Activated CD4-positive, alpha-beta memory T cell treated with anti-CD3 and anti-CD28 coated beads, Interleukin-2, amount 10 ng/mL, durations not matched to agents 7 days and 5 days (primary cell): ENCODE measurements at places on chromosomes 16 and 17.

DNA sequence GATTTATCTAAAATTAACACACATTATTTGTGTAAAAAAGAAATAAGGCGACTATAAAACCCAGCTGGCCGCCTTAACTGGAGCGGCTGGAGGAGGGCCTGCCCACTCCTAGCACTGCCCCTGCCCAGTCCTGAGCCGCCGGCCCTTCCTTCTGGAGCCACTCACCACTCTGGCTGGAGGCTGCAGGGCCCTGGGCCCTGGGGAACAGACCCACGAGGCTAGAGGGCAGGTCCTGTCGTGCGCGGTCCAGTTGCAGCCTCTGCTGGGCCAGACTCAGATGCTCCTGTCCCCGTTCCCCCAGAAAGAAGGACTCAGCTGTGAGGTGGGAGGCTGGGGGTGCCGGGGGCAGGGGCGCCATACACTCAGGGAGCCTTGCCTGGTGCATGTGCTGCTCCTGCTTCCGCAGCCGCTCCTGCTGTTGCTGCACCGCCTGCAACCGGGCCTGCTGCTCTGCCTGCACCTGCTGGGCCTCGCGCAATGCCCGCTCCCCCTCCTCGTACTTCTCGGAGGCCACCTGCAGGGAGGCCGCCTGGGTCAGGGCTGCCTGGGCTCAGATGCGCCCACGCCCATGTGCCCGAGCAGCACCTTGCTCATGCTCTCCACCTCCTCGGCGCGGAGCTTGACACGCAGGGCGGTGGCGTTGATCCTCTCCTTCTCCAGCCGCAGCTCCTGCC, 9.0 kb upstream of the MRPL38 start:
- DNase-seq = no peak

- DNase-seq = no peak
Measured at GRCh38 chr17:63173450-63173849, 207.4 kb downstream of the TANC2 start.

DNA sequence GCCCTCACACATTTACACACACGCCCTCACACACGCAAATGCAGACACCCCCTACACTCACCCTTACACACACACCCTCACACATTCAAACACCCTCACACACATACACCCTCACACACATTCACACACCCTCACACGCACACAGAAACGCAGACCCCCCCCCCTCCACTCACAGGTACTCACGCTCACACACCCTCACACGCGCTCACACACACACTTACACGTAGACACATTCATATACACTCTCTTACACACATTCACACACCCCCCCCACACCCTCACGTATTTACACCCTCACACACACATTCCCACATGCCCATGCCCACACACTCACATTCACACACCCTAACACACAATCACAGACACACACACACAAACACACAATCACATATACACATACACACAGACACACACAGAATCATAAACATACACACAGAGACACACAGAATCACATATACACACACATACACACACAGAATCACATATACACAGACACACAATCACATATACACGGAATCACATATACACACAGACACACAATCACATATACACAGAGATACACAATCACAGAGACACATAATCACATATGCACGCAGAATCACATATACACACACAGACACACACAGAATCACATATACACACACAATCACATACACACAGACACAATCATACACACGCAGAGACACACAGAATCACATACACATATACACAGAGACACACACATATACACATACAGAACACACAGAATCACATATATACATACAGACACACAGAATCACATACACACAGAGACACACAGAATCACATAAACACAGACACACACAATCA, 250.1 kb upstream of the RPL38 start:
- no peak for DNase-seq

- DNase-seq = no peak
Measured at GRCh38 chr16:89581861-89582563, 6.5 kb downstream of the CPNE7 start.

GRCh38 chr16:27169511-27170071, 33.7 kb upstream of the KDM8 start:
- peak; percentile 81 for DNase-seq

- DNase-seq = no peak
Measured at GRCh38 chr16:62249069-62249468, 212.8 kb upstream of the CDH8 start.

DNA sequence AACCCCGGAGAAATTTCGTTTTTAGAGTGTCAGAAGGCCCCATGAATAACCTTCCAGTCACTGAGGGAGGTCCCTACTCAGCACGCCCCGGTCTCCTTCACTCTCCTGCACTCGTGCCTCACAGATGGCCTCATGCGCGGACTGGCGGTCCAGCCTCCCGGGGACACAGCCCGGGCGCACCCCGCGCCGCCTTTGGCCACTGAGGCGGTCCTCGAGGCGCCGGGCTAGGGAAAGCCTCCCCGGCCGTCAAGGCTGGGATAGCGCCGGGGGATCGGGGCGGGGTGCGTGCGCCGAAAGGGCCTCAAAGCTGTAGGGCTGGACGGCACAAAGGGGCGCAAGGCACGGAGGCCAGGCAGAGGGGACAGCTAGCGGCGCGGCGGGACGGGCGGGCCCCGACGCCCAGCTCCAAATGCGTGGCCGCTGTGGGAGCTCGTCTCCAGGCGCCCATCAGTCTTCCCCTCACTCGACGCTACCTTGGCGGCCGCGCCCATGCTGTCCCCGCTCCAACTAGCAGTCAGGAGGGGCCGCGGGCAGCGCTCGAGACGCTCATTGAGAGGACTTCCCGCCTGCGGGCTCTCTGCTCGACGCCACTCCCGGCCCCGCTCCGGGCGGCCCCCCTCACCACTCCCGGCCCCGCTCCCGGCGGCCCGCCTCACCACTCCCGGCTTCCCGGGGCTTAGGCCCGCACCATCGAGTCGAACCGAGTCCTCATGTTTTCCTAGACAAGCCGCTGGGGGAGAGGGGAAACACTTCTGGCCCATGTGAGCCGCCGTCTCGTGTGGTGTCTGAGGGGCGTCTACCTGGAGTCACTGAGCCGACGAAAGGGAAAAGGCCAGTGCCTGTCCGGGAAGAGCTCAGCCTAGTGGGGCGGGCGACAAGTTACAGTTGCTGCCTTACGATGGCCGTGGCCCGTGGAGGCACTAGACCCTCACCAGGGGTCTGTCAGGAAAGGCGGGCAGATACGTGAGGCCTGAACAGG, at the start of gene USP6:
TSS of gene USP6 (plus strand) at position 360 of the 979 bp plus-strand sequence. CDS start 14,336 bp downstream, outside the sequence.
- DNase-seq = no peak

DNA sequence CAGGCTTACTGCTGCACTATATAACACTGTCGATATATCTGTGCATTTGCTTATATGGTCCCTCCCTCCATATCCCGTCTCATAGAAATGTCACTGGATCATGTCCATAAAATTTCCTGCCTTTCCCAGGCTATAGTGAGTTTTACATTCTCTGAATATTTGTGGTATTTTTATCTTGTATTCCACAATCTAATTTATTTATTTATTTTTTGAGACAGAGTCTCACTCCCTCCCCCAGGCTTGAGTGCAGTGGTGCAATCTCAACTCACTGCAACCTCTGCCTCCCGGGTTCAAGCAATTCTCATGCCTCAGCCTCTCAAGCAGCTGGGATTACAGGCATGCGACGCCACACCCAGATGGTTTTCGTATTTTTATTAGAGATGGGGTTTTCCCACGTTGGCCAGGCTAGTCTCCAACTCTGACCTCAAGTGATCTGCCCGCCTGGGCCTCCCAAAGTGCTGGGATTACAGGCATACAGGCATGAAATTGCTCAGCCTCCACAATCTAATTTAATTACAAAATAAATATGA, 12.9 kb downstream of the TRIM37 start:
- DNase-seq = no peak

DNA sequence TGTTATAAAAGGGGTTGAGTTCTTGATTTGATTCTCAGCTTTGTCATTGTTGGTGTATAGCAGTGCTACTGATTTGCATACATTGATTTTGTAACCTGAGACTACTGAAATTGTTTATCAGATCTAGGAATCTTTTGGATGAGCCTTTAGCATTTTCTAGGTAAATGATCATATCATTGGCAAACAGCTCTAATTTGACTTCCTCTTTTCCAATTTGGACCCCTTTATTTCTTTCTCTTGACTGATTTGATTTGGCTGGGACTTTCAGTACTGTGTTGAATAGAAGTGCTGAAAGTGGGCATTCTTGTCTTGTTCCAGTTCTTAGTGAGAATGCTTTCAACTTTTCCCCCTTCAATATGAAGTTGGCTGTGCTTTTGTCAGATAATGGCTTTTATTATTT, 45.4 kb downstream of the ITGAM start:
- DNase-seq = no peak

- no peak for DNase-seq
Measured at GRCh38 chr16:80404847-80405246, 135.9 kb upstream of the DYNLRB2 start.

- DNase-seq = no peak
Measured at GRCh38 chr17:73017658-73018057, 74.8 kb downstream of the SLC39A11 start.

GRCh38 chr17:7513850-7514419, 29.8 kb downstream of the POLR2A start:
- no peak for DNase-seq

GRCh38 chr16:72992142-72992601, 55.8 kb downstream of the ZFHX3 start:
- DNase-seq = no peak

GRCh38 chr17:33291248-33292200, 1.6 kb downstream of the ASIC2 start:
- DNase-seq = no peak
